ENCODE measurements at places on chromosomes 5 and 9.

DNA sequence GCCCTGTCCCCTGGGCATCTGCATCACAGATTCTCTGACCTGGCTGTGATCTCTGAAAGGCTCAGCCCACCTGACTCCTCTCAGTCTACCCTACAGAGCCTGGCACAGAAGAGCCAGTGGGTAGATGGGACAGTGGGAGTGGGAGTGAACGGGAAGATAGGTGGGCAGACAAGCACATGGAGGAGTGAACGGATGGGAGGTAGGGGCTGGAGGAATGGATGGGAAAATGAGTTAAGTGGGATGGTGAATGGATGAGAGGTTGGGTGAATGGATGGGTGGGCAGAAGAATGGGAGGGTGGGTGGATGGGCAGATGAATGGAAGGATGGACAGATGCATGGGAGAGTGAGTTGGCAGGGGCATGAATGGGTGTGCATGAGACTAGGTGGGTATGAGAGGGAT is 18.8 kb downstream of the STK10 start:
- no peak for DNase-seq

- no peak for DNase-seq
Measured at GRCh38 chr9:100160021-100160420, 61.0 kb downstream of the INVS start.

- peak; percentile 69 for DNase-seq
Measured at GRCh38 chr5:169190849-169191248, 110.1 kb downstream of the SLIT3 start.

DNA sequence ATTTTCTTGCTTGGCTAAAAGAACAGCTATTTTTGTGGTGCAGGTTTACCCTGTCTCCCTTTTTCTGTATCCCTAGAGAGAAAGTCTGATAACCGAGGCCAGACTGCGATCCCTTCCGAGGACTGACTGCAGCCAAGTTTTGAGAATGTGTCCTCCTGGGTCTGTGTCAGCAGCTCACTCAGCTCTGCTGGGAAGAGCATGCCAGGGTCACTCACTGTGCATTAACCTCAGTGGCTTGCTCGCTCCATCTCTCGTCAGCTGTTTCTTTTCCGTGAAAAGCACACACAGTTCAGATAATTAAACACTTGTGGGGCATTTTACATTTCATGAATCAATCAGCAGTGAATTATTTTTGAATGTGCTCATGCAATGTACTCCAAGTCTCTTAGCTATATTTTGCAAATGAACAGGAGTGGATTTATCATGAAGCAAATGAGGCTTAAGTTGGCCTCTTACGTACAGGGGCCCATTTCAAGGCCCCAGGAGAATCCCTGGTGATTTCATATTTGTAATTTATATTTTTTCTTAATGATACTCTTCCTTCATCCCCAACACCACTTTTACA is 252.1 kb downstream of the SMARCA2 start:
- DNase-seq = peak; percentile 50

- DNase-seq = no peak
Measured at GRCh38 chr5:110705349-110705748, 21.1 kb downstream of the TMEM232 start.

DNA sequence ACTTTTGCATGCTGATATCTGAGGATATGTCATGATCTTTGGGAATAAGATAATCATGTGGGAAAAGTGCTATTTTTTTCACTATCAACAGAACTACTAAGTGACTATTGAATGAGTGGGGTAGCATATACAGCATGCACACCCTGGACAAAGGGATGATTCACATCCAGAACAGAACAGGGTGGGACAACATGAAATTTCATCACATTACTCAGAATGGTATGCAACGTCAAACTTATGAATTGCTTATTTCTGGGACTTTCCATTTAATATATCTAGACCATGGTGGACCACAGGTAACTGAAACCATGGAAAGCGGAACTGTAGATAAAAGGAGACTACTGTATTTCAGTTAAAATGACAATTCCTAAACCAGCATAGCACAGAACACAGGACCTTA is 370.0 kb downstream of the HINT1 start:
- DNase-seq = no peak

GRCh38 chr5:1508659-1509290 is 15.0 kb downstream of the LPCAT1 start:
- DNase-seq = no peak

DNA sequence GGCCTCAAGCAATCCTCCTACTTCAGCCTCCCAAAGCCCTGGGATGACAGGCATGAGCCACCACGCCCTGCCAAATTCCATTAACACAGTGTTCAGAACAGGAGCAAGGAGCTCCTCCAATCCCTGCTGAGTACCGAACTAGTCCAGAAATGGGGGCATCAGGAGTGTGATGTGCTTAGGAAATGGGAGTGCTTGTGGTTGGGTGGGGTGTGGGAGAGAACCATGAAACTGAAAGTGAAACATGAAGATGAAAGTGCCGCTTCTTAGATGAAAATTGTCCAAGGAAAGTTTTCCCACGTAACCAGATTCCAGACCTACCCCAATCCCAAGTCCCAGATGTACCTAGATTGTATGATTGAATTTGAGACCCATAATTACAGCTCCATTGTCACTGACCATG is 16.7 kb upstream of the ZNF131 start:
- no peak for DNase-seq

GRCh38 chr9:74742792-74743730 is 144.7 kb downstream of the TRPM6 start:
- DNase-seq = peak; percentile 62

DNA sequence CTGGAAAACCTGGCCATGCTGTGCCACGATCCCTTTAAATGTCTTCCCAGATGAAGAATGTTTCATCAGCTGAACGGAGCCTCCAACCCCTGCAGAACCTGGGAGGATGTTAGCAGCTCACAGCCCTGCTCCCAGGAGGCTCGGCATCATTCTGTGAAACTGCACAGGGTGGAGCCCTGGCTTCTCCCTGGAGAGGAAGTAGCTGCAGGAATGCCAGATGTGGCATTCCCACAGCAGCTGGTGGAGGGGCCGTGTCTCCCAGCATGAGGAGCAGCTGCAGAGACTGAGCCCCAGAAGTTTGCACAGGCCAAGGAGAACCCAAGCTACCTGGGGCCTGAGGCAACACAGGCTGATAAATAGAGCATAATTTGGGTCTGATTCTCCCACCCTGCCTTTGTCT is 165.8 kb upstream of the MAP3K1 start:
- DNase-seq = peak; percentile 57

DNA sequence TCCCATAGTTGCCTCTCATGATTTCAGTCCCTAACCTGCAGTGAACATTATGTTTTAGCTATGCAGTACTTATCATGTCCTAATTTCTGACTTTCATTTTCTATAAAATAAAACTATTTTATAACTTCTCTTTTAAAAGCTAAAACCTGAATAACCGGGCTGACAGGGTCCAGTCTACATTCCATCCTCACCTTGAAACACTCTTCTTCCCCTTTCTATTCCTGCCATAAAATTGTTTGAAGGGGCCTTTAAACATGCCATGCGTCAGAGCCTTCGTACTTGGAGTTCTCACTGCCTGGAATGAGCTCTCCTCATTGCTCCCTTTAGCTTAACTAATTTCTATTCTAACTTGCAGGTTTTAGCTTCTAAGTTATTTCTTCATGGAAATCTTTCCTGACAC is 143.0 kb upstream of the PRLR start:
- no peak for DNase-seq

DNA sequence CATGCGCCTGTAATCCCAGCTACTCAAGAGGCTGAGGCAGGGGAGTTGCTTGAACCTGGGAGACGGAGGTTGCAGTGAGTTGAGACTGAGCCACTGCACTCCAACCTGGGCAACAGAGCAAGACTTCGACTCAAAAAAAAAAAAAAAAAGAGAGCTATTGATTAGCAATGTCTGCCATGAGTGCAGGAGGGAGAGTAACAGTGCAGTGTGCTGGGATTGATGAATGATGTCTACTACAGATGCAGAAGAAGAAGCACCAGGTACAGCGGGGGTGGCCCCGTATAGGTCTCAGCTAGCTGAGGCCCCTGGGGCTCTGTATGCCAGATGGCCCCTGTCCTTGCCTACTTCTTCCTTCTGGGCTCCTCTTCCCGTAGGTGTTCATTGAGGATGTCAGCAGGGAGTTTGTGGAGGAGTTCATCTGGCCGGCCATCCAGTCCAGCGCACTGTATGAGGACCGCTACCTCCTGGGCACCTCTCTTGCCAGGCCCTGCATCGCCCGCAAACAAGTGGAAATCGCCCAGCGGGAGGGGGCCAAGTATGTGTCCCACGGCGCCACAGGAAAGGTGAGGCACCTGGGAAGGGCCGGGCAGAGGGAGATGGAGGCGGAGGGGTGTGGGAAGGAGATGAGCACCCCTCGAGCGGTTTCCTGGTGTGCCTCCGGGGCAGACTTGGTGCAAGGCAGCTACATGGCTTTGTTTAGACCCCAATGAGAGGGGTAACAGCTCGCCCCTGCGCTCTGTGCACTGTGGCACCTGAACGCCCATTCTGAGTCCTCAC is 13.5 kb downstream of the ASS1 start:
- no peak for DNase-seq

GRCh38 chr9:105216440-105217178 is 27.8 kb upstream of the SLC44A1 start:
- peak; percentile 44 for DNase-seq

- DNase-seq = no peak
Measured at GRCh38 chr9:8660383-8660782, 860.8 kb upstream of the DMAC1 start.

DNA sequence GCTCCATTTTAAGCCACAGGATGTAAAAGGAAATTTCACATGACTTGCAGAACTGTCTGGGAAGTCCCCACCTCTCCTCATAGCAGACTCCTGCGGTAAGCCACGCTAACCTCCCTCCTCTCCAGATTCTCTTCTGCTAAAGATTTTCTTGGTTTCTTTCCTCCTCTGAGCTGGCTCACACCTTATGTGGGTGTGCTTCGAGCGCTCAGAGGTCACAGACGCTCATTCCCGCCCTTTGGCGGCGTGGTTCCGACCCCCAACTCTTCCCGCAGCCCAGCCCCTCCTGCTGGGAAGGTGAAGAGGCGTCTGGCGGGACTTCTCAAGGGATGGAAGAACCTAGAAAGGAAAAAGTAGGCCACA is 32.9 kb upstream of the CDK20 start:
- DNase-seq = no peak

DNA sequence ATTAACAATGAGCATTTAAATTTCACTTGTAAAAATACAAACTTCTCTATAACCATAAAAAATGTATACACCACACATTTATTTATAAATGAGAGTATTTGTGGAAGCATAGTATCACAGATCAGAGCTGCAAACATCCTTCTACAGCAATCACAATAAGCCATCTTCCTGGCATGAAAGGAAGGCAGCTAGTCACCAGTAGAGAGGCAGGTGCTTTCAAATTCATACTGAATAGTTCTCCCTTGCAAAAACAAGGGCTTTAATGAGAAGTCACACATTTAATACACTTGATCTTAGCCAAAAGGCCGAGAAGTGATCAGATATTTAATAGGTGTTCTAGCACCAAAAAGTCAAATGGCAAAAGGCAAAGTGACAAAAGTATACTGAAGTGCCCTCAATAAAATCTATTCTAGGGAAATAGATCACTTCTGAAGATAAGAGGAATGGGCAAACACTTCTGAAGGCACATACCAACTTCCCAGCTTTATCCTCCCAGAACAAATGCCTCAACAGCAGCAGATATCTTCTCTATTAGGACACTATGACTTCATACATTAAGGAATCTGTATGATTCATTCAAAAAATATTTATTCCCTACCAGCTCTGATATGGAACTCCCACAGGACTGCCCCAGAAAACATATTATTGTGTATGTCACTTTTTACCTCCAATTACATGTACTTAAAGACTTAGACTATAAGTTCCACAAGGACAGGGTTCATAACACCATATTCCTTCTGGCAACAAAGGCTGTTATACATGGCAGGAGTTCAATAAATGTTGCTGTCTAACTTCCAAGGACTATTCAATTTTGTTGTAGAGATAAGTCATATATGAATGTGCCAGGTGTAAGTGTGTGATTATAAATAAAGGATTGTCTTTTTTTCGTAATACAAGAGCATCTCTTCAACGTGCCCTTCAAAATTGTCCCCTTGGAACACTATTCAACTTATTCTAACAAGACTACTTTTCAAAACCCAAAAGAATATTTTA is 31.7 kb downstream of the MAPKAP1 start:
- DNase-seq = peak; percentile 82

DNA sequence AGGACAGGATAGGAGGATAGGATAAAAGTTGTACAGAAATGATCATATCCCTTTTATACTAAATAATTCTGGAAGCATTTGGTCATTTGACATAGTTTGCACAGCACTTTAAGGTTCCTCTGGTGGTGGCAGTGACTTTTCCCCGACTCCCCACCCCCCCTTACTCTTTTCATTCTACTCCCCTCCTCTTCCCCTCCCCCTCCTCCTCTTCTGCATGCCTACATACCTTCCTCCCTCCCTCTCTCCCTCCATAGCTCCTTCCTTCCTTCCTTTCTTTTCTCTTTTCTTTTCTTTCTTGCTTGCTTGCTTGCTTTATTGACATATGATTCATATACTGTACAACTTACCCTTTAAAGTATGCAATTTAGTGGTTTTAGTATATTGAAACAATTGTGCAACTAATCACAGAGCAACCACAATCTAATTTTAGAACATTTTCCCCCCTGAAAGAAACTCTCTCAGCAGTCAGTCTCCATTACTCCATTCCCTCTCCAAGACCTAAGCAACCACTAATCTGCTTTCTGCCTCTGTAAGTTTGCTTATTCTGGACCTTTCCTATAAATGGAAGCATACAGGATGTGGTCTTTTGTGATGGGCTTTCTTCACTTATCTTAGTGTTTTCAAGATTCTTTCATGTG is 159.0 kb downstream of the HACD4 start:
- DNase-seq = peak; percentile 79

GRCh38 chr5:122384739-122385235 is 72.8 kb downstream of the SNCAIP start:
- DNase-seq = no peak

DNA sequence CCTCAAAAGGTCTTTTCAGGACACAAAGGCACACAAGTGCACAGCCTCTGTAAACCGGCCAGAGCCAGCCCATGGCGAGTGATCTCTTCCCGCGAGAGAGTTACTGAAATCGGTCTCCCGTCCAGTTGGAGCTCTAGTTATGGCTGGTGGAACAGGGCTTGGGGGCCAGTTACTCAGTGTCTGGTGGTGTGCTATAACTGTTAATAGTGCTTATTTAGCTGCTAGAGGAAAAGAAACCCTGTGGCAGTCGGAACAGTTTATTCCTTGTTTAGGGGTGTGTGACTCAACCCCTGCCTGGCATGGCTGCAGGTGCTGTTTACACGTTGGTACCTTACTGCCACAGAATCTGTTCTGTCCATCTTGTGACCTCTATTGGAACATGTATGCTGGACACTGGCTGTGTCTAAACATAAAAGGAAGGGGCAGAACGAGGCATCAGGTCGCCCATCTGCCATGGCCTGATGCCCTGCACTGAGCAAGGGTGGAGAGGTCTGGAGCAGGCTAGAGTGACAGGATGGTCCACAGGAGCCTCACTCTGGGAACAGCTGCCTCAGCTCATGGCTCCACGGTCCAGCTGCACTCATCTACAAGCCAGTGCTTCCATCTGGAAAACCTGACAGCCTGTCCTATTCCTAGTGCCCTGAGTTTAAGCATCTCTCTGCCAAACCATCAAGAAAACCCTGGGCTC is 49.6 kb upstream of the SIMC1 start:
- DNase-seq = no peak
